ENCODE measurements at places on chromosomes 1 and 21.

DNA sequence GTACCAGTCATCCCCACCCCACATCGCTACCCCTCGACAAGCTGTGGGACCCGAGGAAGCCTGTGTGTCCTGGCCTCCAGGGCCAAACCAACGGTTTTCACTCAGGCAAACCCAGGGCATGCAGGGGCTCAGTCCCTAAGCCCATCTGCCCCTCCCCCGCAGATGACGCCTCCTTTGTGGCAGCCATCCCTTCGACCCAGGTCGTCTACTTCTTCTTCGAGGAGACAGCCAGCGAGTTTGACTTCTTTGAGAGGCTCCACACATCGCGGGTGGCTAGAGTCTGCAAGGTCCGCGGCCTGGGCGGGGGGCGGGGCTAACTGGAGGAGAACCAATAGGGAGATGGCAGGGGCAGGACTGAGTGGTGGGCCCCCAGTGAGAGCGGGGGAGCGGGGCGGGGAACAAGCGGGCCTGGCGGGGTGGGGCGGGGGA, 7.4 kb downstream of the SEMA4A start:
- peak; percentile 29 for DNase-seq

- DNase-seq, result no peak
Measured at GRCh38 chr1:109787211-109787844, 23.6 kb upstream of the EPS8L3 start.

DNA sequence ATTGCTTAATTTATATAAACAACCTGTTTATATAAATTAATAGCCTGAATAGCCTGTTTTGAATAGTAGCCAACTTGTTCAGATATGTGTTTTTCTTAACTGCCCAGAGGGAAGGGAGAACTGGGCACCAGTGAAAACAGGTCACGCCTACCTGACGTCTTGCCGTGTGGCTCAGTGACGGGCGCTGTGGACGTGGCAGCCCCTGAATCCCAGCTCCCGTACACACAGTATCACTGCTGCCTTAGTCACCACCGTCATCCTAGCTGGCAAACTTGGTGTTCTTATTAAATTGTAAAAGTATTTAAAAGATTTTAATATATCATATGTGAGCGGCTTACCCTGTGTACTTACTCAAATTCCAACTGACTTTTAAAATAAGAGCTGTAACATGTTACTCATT, 35.4 kb upstream of the TRAPPC10 start:
- no peak for DNase-seq

- DNase-seq, result no peak
Measured at GRCh38 chr1:65792669-65793358, at the start of gene PDE4B. Gene PDE4B (plus strand): TSS chr1:65792895.

DNA sequence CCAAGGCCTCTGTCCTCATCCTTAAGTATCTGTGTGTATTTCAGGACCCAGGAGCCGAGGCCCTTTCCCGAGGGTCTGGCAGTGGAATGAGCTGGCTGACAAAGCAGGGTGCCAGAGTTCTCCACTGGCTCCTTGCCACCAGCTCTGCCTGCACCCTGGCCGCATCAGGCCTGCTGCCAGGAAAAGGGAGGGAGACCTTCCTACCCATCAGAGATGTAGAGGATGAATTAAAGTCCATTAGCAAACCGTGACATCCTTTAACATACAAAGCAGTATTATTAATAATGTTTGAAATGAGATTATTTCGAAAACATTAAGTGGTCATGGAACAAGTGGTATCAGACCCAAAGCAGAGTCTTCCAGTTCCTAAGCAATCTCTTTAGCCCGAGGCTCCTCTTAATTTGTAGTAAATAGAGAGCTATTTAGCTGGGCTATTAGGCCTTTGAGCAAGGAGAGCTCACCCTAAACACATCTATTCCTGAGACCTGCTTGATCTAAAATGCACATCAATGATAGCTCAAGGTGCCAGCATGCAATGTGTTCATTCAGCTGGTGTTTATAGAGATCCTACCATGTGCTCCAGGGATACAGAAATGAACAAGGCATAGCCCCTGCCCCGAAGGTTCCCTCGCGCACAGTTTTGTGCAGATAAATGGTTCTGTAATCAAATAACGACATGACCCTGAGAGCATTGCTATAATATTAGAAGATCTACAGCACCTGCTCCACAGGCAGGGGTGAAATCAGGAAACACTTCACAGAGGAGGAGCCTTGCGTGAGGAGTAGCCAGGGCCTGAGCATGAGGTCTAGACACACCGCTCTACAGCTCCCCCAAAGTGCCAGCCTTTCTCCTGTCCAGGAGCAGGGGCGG, 44.0 kb downstream of the FAM163A start:
- no peak for DNase-seq

GRCh38 chr21:16195538-16195910, 465.7 kb downstream of the USP25 start:
- no peak for DNase-seq

DNA sequence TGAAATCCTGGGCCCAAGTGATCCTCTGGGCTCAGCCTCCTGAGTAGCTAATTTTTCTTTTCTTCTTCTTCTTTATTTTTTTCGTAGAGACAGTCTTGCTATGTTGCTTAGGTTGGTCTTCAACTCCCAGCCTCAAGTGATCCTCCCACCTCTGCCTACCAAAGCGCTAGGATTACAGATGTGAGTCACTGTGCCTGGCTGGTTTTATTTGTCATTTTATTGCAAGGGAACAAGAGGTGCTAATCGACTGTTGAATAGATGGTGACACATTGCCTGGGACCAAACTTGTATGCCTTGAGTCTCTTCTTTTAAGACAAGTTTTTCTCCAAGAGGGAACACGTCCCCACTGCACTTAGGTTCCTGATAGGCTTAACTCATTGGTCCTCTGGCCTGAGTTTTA, 20.0 kb upstream of the KLHDC8A start:
- no peak for DNase-seq

DNA sequence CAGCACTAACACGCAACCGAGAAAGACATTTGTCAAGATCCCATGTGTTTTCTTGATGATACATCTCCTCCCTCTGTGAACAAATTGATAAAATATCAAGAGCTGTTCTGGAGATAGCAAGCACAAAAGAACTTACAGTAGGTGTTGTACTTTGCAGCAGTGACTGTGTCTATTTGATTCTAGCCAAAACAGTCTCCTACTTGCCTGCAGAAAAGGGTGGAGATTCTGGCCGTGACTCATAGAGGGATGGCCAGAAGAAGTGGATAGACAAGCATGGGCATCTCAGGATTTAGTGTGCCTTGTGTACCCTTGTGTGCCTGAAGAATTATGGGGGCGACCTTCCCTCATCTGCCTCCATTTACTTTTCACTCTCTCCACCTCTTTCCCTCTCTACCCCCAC, 458.4 kb upstream of the LRRC7 start:
- DNase-seq, result no peak

DNA sequence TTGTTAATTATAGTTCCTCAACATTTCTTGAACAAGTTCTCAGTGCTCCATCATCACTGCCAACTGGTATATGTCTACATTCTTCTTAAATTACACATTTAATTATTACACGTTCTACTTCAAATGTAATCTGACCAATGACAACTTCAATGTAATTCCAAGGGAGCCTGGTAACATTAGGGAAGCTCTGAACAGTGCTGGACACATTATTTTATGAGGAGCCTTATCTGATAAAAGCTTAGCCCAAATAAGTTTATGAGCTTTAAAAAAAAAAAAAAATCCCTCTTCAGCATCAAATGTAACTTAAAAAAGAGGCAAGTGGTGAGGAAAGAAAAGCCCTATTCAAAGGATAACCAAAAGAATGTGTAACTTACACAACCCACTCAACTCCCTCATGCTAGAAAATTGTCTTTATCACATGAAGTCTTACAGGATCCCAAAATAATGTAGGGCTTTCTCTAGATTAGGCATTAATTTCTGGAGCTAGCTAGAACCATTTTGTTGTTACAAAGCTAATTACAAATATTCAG, 35.2 kb upstream of the ABCA4 start:
- no peak for DNase-seq

GRCh38 chr1:182235952-182236650, 155.5 kb downstream of the GLUL start:
- DNase-seq, result peak; percentile 64

Measured in NCI-H2107 (cell line).